ENCODE measurements at places on chromosomes 13 and 19.

- no peak for DNase-seq
Measured at GRCh38 chr13:39536906-39537305, 66.1 kb downstream of the LHFPL6 start.

DNA sequence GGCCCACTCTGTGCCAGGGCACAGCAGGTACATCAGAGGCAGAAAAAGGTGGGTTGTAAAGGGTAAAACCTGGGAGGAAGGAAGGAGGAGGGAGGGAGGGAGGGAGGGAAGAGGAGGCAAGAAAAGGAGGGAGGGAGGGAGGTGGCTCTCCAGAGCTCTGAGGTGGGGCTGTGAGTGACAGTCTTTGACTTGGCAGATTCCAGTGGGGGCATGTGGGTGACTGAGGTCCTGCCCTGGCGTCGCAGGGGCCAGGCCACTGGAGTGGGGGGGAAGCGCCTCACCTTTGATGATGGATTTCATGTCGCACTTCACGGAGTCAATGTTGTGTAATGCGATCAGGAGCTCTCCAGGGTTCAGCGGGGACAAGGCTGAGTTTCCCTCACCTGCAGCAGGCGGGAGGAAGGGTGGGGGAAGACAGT lies 6.0 kb upstream of the RSPH6A start:
- no peak for DNase-seq

DNA sequence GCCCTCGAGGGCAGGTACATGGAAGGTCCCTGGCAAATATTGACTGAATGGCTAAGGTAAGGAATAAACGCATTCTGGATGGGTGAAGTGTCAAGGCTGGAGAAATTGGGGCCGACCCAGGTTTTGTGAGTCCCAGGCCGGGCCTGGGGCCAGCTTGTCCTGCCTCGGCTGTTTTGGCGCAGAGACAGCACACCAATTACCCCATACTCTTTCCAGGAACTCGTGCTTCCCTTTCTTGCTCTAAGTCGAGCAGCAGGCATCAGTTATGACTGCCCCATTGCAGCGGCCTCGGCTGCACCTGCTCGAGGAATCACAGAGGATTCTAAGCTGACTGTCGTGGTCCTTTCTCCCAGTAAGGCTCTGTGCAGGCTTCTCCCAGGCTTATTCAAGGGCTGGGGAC lies 67.1 kb downstream of the ZNF536 start:
- DNase-seq: no peak

DNA sequence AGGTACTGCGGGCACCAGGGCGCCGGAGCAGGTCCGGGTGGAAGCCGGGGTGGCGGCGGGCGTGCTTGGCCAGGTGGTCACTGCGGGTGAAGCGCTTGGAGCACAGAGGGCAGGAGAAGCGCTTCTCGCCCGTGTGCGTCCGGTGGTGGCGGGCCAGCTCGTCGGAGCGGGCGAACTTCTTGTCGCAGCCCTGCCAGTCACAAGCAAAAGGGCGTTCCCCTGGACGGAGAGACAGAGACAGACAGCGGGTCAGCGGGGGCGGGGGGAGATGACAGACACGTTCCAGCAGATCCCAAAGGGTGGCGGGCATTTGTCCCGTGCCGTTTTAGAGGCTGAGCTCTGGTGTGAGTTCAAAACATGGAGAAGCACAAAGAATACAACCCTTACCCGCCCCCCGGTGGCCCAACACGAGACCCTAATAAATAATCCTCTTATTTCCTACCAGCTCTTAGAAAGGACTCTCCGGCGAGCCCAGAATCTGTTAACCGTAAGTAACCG lies 6.3 kb upstream of the REXO1 start:
- peak; percentile 78 for DNase-seq

- DNase-seq: peak; percentile 75
Measured at GRCh38 chr13:97257800-97258799, 36.0 kb downstream of the MBNL2 start.

- peak; percentile 56 for DNase-seq
Measured at GRCh38 chr13:40562975-40563349, 103.5 kb downstream of the FOXO1 start.

DNA sequence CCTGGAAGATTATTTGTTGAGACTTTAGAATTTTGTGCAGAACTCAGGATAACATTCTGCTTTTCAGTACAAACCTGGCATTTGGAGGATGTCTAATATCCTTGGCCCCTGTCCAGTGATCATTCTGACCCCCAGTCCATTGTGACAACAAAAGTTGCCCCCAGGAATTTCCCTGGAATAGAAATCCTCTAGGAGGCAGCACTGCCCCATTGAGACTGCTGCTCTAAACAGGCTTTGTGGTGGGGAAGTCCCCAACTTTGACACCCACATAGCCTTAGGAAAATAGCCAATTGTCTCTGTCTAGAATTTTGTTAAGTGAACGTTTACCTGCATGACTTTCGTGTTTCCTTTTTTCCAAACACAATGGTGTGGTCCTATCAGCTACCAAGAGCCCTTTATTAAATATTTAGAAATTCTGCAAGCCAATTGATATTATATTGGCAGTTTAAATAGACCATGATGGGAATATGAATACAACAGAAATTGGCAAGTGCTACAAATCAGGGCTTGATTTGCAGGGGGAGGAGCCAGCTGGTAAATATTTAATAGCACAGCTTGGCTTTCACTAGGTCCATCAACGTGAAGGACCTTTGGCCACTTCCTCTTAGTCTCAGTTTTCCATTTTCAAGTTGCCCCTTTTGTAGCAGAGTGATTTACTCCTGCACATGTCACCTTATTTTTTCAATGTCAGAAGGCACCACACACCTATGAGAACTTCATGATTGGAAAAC lies 451.7 kb downstream of the EFNB2 start:
- peak; percentile 24 for DNase-seq

GRCh38 chr13:74162135-74162534 lies 27.9 kb upstream of the KLF12 start:
- no peak for DNase-seq

DNA sequence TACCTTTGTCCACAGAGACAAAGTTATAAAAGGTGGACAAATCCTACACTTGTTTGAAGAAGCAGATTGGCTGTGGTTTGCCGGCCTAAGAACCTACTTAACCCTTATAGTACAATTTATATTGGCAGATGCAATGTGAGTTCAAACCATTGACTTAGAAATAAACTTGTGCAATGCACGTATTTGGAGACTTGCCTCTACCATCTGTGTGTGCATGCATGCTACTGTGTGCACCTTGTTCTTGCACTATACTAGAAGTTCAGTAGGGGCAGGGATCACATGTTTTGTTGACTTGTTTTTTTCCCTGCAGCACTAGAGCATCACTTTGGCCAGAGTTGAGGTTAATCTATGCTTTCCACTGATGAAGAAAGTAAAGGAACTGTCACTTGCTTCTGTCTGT lies 163.1 kb upstream of the SERP2 start:
- no peak for DNase-seq

- DNase-seq: no peak
Measured at GRCh38 chr13:25186187-25186586, 14.1 kb upstream of the AMER2 start.

- DNase-seq: no peak
Measured at GRCh38 chr13:66659701-66660467, 570.3 kb downstream of the PCDH9 start.

- DNase-seq: no peak
Measured at GRCh38 chr19:39582442-39582841, 19.9 kb upstream of the LGALS13 start.

DNA sequence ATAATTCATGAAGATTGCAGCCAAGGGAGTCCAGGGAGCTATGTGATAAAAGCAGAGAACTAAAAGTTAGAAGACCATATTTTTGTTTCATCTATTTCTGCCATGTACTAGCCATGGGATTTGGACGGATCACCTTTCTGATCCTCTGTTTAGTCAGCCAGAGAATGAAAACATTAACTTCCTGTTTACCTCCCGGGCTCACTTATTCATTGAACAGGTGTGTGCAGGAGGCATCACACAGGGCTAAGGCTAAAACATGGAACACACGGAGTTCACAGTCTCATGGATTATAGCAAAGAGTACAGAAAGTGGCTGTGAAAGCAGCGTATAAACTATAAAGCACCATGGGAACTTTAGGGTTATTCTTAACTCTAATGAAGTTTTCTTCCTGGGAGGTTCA lies 96.8 kb downstream of the GPR12 start:
- no peak for DNase-seq

- DNase-seq: no peak
Measured at GRCh38 chr19:2550431-2551171, 74.7 kb downstream of the GADD45B start.

DNA sequence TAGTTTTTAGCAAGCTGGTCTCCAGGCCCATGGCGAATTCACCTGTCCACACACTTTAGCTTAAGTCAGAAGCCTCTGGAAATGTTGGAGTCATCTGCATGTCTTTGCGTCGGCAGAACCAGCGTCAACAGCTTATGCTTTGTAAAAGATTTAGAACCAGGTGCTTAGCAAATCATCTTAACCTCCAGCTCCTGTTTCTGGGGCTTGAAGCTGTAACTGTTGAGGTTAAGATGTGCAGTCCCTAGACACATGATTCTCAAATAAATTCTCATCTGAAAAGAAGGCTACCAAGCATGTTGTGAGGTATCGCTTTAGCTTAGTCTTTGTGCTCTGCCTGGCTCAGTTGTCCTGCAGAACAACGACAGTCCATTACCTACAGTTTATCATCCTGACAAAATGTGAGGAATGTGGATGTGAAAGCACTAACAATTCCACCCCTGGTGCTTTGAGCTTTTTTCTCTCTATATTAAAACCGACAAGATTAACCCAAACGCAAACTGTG lies 4.4 kb downstream of the EFNB2 start:
- DNase-seq: no peak

- peak; percentile 9 for DNase-seq
Measured at GRCh38 chr19:53311044-53311443, 22.5 kb upstream of the ZNF845 start.

DNA sequence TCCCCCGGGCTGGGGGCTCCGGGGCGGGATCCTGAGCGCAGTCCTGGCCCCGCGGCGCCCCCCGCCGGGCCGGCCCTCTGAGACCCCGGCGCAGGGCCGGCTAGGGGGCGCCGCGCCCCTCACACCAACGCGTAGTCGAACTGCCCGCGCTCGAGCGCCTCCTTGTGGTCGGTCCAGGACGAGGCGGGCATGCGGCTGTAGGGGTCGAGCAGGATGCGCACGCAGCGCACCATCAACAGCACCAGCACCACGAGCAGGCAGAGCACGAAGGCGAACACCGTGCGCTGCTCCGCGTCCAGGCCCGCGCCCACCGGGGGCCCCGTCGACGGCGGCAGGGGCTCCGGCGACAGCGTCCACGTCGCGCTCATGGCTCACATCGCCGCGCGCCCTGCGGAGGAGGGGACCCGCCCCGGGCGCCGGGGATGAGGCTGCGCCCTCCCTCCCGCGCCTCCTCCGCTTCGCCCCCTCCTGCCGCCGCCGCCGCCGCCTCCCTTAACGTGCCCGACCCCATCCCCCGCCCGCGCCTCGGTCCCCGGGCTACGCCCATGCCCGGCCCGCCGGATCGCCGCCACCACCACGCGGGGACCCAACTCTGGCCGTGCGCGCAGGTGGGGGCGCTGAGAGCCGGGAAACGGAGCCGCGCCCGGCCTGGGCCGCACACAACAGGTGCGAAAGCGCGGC lies 624 bp downstream of the CTXN1 start:
- DNase-seq: peak; percentile 93

GRCh38 chr13:64791373-64791772 lies 2438.8 kb downstream of the PCDH9 start:
- DNase-seq: no peak

GRCh38 chr13:99834246-99834645 lies 137.3 kb downstream of the ZIC5 start:
- DNase-seq: no peak

DNA sequence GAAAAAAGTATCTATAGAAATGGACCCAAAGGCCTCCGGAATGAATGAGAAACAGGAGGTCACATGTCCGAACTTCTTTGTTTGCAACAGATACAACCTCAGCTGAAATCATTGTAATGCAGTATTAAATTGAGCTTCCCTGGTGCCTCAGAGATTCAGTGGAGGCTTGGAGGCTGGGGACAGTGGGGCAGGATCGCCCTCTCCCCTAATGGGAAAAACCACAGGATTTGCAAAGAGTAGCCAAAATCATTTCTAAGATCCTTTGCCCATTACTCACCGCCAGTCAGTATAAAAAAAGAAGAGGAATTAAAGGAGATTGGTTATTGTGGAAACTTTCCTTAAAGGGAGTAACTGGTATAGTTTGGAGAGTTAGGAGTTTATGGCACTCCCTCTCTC lies 30.4 kb upstream of the IRS2 start:
- no peak for DNase-seq

- no peak for DNase-seq
Measured at GRCh38 chr19:48914181-48914580, 14.1 kb downstream of the NUCB1 start.

GRCh38 chr13:27583645-27584044 lies 36.7 kb downstream of the LNX2 start:
- peak; percentile 54 for DNase-seq

GRCh38 chr13:27496536-27497273 lies 46.3 kb upstream of the MTIF3 start:
- no peak for DNase-seq

GRCh38 chr19:49287141-49287770 lies 37.7 kb downstream of the SLC6A16 start:
- no peak for DNase-seq

DNA sequence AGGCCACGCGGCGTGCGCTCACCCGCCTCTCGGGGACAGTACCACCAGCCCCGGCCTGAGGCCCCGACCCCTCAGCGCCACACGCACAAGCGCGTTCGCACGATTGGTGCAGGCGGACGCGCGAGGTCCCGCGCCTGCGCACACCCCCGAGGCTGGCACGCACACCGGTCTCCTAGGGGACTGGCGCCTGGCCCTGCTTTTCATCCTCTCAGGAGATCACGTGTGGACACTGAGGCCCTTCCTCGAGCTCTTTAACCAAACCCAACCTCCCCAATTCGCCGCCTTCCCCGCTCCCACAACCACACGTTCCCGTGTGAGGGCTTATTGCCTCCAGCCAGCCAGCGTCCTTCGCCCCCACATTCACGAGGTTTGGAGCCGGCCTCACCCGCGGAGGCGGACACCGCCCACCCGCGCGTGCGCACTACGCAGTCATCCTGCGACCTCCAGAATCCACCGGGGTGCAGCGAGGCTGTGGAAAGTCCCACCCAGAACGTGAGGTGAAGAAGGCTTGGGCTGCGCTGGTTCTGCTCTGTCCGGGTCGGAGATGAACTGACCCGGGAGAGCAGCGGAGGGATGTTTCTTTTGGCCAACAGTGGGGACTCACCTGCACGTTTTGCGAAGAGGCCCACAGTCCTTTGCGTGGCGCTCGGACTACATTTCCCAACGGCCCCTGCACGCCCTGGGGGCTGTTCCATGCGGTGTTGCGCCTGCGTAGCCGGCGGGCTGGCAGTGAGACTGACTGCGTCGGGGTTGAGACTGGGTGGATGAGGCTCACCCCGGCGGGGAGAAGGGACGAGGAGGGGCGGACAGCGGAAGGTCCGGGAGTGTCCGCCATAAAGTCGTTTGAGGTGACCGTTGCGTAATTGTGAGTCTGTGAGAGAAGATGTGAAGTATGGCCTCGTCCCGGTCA lies 539 bp upstream of the ZNF667 start:
- peak; percentile 93 for DNase-seq

GRCh38 chr13:39311619-39312018 lies 273.4 kb downstream of the NHLRC3 start:
- no peak for DNase-seq

GRCh38 chr19:5326986-5327623 lies 13.5 kb downstream of the PTPRS start:
- no peak for DNase-seq

GRCh38 chr19:15551293-15552004 lies 43.1 kb downstream of the CYP4F22 start:
- DNase-seq: peak; percentile 58
